Right lobe of liver (tissue), 6 donors: ENCODE measurements at places on chromosomes 1 and 21.

DNA sequence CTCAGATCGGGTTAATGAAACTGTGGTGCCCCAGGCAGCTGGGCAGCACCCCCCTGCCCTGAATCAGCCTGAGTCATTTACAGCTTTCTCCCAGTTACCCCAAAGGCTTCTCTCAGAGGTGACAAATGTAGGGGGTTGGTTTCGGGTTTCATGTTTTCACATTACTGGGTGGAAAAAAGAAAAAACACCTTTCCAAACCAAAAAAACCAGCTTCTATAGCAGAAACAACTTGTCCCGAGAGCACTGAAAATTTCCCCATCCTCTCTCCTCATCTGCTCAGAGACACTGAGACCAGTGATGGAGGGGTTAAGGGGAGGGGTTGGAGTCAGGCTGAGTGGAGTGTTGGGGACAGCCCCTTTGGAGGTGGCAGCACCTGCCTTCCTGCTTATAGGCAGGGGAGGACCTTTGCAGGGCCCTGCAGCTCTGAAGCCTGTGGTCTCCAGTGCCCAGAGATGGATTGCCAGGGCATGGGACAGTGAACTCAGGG, 15.6 kb downstream of the UTP11 start:
- no peak for DNase-seq
- peaks cover 8% of the 10 kb centered on the region for H3K36me3 ChIP-seq
- no peaks in the 10 kb centered on the region for H3K4me1 ChIP-seq
- no peaks in the 10 kb centered on the region for H3K27me3 ChIP-seq
- H3K27ac ChIP-seq: no peak overlapping the region

DNA sequence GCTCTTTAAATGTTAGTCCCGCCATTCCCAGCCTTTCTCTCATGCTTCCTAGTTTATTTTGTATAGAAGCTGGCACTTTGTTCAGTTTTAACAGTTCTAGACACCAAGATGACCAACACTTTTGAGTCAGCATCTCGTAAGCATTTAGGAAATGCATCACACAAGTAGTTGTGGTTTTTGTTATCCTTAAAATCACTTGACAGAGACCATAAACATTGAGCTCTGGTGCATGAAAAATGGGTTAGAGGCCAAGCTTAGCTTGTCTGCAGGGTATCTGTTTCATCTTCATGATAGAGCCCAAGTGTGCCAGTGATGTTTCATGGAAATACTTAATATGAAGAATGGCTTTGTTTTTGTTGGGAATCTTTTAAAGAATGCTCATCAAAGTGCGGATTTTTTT, 159.7 kb downstream of the DISP1 start:
- no peaks in the 10 kb centered on the region for H3K4me1 ChIP-seq
- no peaks in the 10 kb centered on the region for H3K36me3 ChIP-seq
- H3K27ac ChIP-seq: no peak overlapping the region
- no peak for DNase-seq

- no peaks in the 10 kb centered on the region for H3K36me3 ChIP-seq
- H3K4me3 ChIP-seq: no peak overlapping the region
- no peaks in the 10 kb centered on the region for H3K27me3 ChIP-seq
- no peak overlapping the region for H3K27ac ChIP-seq
- H3K4me1 ChIP-seq: no peaks in the 10 kb centered on the region
These were observed 79.3 kb upstream of the C1orf87 start for GRCh38 chr1:60152891-60153290.

GRCh38 chr1:25765923-25766589, 33.9 kb upstream of the SELENON start:
- no peaks in the 10 kb centered on the region for H3K36me3 ChIP-seq
- DNase-seq: no peak
- H3K4me1 ChIP-seq: no peaks in the 10 kb centered on the region
- H3K27me3 ChIP-seq: no peaks in the 10 kb centered on the region

GRCh38 chr1:91201176-91201575, 179.3 kb upstream of the ZNF644 start:
- no peak overlapping the region for H3K4me3 ChIP-seq
- no peaks in the 10 kb centered on the region for H3K27me3 ChIP-seq
- H3K36me3 ChIP-seq: no peaks in the 10 kb centered on the region
- H3K27ac ChIP-seq: no peak overlapping the region
- no peak for DNase-seq

- no peaks in the 10 kb centered on the region for H3K27me3 ChIP-seq
- DNase-seq: no peak
- no peak overlapping the region for H3K4me3 ChIP-seq
- H3K4me1 ChIP-seq: peaks cover 4% of the 10 kb centered on the region
- no peak overlapping the region for H3K27ac ChIP-seq
- peaks cover 12% of the 10 kb centered on the region for H3K36me3 ChIP-seq
These were observed 12.2 kb downstream of the HDAC1 start for GRCh38 chr1:32303997-32304622.

DNA sequence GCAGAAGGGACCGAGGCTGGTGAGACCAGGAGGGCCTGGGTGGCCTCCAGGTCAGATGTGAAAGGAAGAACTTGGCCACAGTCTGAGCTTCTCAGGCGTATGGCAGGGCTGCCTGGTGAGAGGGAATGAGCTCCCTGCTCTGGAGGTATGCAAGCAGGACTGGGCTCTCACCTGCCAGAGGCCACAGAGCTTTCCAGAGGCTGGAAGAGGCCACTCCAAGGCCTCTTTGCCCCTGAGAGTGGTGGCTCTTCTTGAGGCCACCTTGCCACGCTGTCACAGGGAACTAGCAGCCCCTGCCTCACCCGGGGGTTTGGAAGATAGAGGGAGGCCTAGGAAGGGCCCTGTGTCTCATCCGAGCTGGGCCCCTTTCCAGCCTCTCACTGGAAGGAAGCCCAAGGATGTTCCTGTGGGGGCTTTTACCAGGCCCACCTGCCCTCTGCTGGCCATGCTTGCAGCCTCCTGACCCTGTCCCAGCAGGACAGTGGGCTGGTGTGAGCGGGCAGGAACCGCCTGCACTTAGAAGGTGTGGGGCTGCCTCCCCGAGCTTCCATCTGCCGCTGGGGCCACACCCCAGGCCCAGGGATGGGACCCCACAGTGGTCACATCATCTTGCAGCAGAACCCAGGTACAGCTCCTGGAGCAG, 10.0 kb downstream of the PCSK9 start:
- H3K4me3 ChIP-seq: no peak overlapping the region
- H3K36me3 ChIP-seq: peaks cover 58% of the 10 kb centered on the region
- no peak overlapping the region for H3K27ac ChIP-seq
- DNase-seq: no peak
- peaks cover 78% of the 10 kb centered on the region for H3K4me1 ChIP-seq

DNA sequence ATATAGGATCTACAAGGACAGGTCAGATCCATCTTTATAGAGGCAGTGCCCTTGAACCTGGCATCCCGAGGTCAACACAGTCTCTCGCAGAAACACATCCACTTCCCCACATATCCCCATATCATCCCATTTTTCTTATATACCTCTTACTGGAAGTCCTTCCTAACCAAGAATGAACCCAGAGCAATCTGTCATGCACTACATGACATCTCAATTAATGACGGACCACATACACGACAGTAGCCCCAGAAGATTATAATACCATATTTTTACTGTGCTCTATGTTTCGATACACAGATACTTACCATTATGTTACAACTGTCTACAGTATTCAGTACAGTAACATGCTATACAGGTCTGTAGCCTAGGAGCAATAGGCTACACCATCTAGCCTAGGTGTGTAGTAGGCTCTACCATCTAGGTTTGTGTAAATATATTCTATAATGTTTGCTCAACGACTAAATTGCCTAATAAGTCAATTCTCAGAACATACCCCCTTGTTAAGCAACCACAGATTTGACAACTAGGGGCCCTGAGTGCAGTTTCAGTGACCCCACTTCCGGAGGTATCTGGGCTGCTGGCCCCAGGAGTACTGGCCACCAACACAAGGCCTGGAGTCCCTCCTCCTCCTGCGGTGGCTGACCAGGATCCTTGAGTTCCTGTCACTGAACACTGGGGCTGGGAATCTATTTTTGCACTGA, 28.1 kb downstream of the PTPN14 start:
- no peak for DNase-seq
- H3K4me3 ChIP-seq: no peak overlapping the region
- H3K27me3 ChIP-seq: no peaks in the 10 kb centered on the region
- H3K27ac ChIP-seq: no peak overlapping the region
- no peaks in the 10 kb centered on the region for H3K4me1 ChIP-seq
- H3K36me3 ChIP-seq: no peaks in the 10 kb centered on the region

GRCh38 chr1:83998498-83999315, at the start of gene TTLL7:
TTLL7 (minus strand) TSS chr1:83999132; CDS start chr1:83952211, 46,921 bp downstream.
- DNase-seq: peak; percentile 83
- H3K4me3 ChIP-seq: peak within 1 kb of the TSS; percentile 77
- no peaks in the 10 kb centered on the region for H3K36me3 ChIP-seq
- H3K4me1 ChIP-seq: no peaks in the 10 kb centered on the region
- no peaks in the 10 kb centered on the region for H3K27me3 ChIP-seq
- H3K27ac ChIP-seq: peak within 1 kb of the TSS; percentile 52

GRCh38 chr1:202038688-202039346, 28.4 kb downstream of the ELF3 start:
- DNase-seq: no peak
- H3K4me1 ChIP-seq: no peaks in the 10 kb centered on the region
- no peak overlapping the region for H3K27ac ChIP-seq
- H3K4me3 ChIP-seq: no peak overlapping the region
- no peaks in the 10 kb centered on the region for H3K36me3 ChIP-seq

GRCh38 chr1:183277821-183278738, 92.0 kb downstream of the LAMC2 start:
- no peak overlapping the region for H3K4me3 ChIP-seq
- no peaks in the 10 kb centered on the region for H3K27me3 ChIP-seq
- no peak for DNase-seq
- no peaks in the 10 kb centered on the region for H3K4me1 ChIP-seq
- no peak overlapping the region for H3K27ac ChIP-seq

- no peak overlapping the region for H3K4me3 ChIP-seq
- no peak for DNase-seq
- peaks cover 10% of the 10 kb centered on the region for H3K4me1 ChIP-seq
- no peak overlapping the region for H3K27ac ChIP-seq
These were observed 26.0 kb downstream of the RABIF start for GRCh38 chr1:202862679-202863560.

- no peaks in the 10 kb centered on the region for H3K27me3 ChIP-seq
- DNase-seq: no peak
- H3K4me1 ChIP-seq: no peaks in the 10 kb centered on the region
These were observed 59.2 kb downstream of the WNT9A start for GRCh38 chr1:227888404-227889046.

- H3K4me1 ChIP-seq: peaks cover 5% of the 10 kb centered on the region
- H3K36me3 ChIP-seq: no peaks in the 10 kb centered on the region
- no peak for DNase-seq
- H3K27ac ChIP-seq: no peak overlapping the region
- no peaks in the 10 kb centered on the region for H3K27me3 ChIP-seq
These were observed 29.3 kb upstream of the ACP6 start for GRCh38 chr1:147699686-147700041.

DNA sequence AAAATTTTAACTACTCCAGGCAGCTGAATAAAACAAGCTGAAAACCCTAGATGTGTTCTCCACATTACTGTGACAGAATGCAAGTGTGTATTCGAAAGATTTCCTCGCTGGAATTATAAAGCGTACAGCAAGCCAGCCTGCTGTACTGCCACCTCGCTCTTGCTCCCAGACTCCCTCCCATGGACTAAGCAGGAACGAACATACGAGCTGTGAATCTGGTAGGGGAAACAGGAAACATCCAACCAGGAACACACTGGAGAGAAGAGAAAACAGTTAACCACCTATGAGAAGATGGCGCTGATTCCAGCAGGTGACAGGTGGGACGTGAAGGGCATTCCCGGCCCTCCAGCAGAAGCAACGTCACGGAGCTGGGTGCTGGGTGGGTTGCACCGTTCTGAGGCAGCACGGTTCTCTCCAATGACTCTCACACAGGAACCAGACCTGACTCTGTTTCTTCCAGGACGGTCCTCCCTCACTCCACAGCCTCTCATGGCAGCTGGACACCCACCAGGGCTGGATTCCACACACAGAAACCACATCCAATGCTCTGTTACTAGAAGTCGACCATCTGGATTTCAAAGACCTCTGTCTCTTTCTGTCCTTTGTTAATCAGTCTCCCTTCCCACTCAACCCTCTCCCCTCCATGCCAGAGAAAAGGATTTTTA, 219.2 kb downstream of the RERE start:
- no peak overlapping the region for H3K4me3 ChIP-seq
- no peak for DNase-seq
- no peaks in the 10 kb centered on the region for H3K36me3 ChIP-seq
- no peaks in the 10 kb centered on the region for H3K4me1 ChIP-seq

DNA sequence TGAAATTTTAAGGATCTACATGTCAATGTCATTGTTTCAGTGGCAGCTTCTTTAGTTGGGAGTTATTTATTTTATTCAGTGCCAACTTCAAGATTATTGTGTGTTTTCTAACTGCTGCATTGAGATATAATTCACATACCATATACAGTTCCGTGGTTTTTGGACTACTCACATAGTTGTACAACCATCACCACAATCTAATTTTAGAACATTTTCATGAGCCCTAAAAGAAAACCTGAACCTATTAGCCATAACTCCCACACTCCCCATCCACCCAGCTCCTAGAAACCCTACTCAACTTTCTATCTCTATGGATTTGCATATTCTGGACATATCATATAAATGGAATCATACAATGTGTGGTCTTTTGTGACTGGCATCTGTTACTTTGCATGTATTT, 220.0 kb downstream of the LRRC40 start:
- H3K27me3 ChIP-seq: no peaks in the 10 kb centered on the region
- no peak for DNase-seq
- H3K4me1 ChIP-seq: no peaks in the 10 kb centered on the region
- no peak overlapping the region for H3K4me3 ChIP-seq
- no peaks in the 10 kb centered on the region for H3K36me3 ChIP-seq

GRCh38 chr1:64963466-64963865, 2.9 kb downstream of the JAK1 start:
- H3K4me1 ChIP-seq: no peaks in the 10 kb centered on the region
- H3K4me3 ChIP-seq: no peak overlapping the region
- H3K36me3 ChIP-seq: no peaks in the 10 kb centered on the region
- H3K27me3 ChIP-seq: no peaks in the 10 kb centered on the region
- DNase-seq: no peak

GRCh38 chr1:93207211-93207610, 26.7 kb downstream of the CCDC18 start:
- no peak for DNase-seq
- no peaks in the 10 kb centered on the region for H3K4me1 ChIP-seq
- no peak overlapping the region for H3K4me3 ChIP-seq
- no peak overlapping the region for H3K27ac ChIP-seq
- peaks cover 3% of the 10 kb centered on the region for H3K36me3 ChIP-seq

- no peaks in the 10 kb centered on the region for H3K4me1 ChIP-seq
- H3K27ac ChIP-seq: no peak overlapping the region
- H3K27me3 ChIP-seq: no peaks in the 10 kb centered on the region
These were observed 128.1 kb downstream of the HHAT start for GRCh38 chr1:210456731-210457255.

DNA sequence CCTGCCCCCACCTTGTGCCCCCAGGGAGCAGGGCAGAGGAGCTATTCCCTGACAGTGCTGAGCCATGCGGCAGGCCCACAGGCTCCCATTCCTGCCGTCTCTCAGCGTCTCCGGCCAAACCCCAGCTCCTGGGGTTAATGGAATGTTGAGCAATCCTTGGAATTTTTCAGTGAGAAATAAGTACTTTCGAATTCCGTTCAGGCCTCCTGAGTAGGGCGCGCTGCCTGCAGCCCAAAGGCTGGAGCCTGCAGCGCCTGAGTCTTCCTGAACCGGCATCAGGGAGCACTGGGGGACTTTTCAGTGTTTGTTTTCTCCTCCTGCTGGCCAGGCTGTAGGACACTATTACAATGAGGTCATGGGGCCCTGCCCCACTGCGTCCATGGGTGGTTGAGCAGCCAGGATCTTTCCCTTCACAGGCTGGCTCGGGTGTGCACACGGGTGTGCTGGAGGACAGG, 33.3 kb upstream of the CSF1 start:
- peaks cover 12% of the 10 kb centered on the region for H3K4me1 ChIP-seq
- peak; percentile 52 for DNase-seq
- no peaks in the 10 kb centered on the region for H3K36me3 ChIP-seq
- H3K27me3 ChIP-seq: no peaks in the 10 kb centered on the region

GRCh38 chr1:55836086-55836485, 620.9 kb upstream of the USP24 start:
- DNase-seq: no peak
- H3K4me1 ChIP-seq: no peaks in the 10 kb centered on the region
- no peaks in the 10 kb centered on the region for H3K36me3 ChIP-seq
- H3K4me3 ChIP-seq: no peak overlapping the region
